ENCODE measurements at places on chromosomes 1 and 21. TPM values are rescaled to one million over a fixed set of nuclear protein-coding genes. Genes with fewer than 3 reads are reported as not detected.
A peak's percentile ranks its signal among the peaks of the same experiment; 100 is the strongest.

- no peak overlapping the region for H3K27ac ChIP-seq
- no peaks in the 10 kb centered on the region for H3K36me3 ChIP-seq
- H3K4me3 ChIP-seq: peak overlapping the region; percentile 42
These were observed 10.9 kb downstream of the C1orf216 start for GRCh38 chr1:35707601-35708440.

DNA sequence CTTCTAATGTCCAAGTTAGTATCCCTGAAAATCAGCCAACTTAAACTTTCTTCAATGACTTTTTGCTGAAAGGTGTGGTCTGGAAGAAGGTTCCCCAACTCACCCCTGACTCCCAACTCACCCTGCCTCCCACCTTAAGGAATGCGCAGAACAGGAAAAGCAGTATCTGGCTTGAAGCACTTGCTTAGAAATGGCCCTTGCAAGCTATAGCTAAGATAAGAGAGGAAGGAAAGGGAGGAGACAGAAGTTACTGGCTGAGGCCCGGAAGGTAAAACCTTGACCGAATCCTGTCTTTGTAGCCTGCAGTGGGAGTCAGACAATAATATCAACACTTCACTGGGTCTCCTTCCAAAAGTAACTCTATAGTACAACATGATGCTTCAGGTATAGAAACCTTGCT lies 2.9 kb downstream of the CYYR1 start:
- no peaks in the 10 kb centered on the region for H3K36me3 ChIP-seq
- no peak for DNase-seq
- H3K27ac ChIP-seq: no peak overlapping the region
- no peaks in the 10 kb centered on the region for H3K27me3 ChIP-seq
- H3K4me1 ChIP-seq: no peaks in the 10 kb centered on the region

DNA sequence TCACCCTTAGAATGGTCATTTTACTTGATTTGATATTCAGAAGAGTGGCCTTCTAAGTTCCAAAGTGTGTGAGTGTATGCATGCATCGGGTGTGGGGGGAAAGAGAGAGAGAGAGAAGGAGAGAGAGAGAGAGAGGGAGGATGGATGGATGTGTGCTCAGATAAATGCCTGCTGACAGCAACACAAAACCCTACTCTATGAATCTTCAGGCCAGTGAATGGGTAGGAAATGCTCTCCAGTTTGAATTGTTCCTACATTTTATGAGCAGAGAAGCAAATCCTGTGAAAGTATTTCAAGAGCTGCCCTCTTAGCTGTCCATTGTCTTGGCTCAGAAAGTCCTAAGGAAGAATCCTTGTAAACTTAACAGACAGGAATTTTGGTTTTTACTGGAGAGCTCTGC lies 7.4 kb downstream of the JAM2 start:
- no peak for DNase-seq
- H3K27me3 ChIP-seq: no peaks in the 10 kb centered on the region
- H3K36me3 ChIP-seq: no peaks in the 10 kb centered on the region
- H3K4me1 ChIP-seq: no peaks in the 10 kb centered on the region

DNA sequence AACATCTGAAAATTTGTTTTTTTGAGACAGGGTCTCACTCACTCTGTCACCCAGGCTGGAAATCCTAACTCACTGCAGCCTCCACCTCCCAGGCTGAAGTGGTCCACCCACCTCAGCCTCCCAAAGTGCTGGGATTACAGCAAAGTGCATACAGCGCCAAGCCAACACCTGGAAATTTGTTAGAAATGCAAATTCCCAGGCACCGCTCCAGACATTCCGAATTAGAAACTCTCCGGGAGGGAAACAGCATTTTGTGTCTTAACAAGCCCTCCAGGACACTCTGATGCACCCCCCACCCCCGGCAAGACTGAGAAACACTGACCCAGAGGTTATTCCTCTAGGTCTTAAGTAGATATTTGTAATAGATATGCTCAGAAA lies 49.1 kb downstream of the ARID4B start:
- DNase-seq: no peak
- H3K27me3 ChIP-seq: no peaks in the 10 kb centered on the region
- no peak overlapping the region for H3K27ac ChIP-seq
- H3K4me1 ChIP-seq: peaks cover 73% of the 10 kb centered on the region
- no peak overlapping the region for H3K4me3 ChIP-seq
- no peaks in the 10 kb centered on the region for H3K36me3 ChIP-seq

DNA sequence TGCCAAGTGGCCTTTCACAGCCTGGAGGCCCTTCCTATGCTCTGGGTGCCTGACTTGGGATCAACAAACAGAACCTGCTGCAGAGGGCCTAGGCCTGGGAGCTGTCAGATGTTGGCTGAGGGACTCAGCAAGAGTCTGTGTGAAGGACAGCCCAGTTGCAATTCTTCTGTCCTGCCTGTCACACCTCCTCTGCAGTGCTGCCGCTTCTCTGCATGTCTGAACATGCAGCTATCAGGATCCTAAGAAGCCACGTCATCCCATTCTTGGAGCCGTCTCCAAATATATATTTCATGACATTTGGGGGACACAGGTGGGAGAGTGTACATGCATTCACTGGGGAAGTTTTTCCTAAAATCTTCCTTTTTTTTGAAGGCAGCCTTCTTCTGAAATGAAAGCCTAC lies 8.6 kb downstream of the FCAMR start:
- no peaks in the 10 kb centered on the region for H3K27me3 ChIP-seq
- no peaks in the 10 kb centered on the region for H3K36me3 ChIP-seq
- no peak overlapping the region for H3K27ac ChIP-seq
- no peak overlapping the region for H3K4me3 ChIP-seq
- DNase-seq: no peak
- peaks cover 10% of the 10 kb centered on the region for H3K4me1 ChIP-seq

DNA sequence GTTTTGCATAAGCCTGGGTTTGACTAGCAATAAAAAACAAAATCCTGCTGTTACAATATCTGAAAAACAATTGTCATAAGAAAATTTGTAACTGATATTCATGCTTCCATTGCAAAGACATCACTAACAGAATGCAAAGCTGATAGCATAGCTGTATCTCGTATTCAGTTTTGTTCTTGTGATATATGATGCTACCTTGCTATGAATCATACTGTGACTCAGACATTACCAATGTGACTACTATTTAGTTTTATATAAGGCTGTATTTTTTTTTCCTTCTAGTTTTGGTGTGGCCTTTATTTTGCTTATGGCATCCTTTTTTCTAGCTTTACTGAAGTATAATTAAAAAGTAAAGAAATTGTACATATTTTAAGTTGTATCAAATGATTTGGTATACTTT lies 1381.8 kb downstream of the MRPL39 start:
- no peaks in the 10 kb centered on the region for H3K4me1 ChIP-seq
- H3K27ac ChIP-seq: no peak overlapping the region
- no peaks in the 10 kb centered on the region for H3K36me3 ChIP-seq
- H3K4me3 ChIP-seq: no peak overlapping the region
- no peaks in the 10 kb centered on the region for H3K27me3 ChIP-seq

GRCh38 chr1:165069829-165070228 lies 286.7 kb downstream of the LMX1A start:
- H3K27me3 ChIP-seq: no peaks in the 10 kb centered on the region
- H3K36me3 ChIP-seq: no peaks in the 10 kb centered on the region
- no peak for DNase-seq
- H3K4me1 ChIP-seq: no peaks in the 10 kb centered on the region
- H3K4me3 ChIP-seq: no peak overlapping the region

DNA sequence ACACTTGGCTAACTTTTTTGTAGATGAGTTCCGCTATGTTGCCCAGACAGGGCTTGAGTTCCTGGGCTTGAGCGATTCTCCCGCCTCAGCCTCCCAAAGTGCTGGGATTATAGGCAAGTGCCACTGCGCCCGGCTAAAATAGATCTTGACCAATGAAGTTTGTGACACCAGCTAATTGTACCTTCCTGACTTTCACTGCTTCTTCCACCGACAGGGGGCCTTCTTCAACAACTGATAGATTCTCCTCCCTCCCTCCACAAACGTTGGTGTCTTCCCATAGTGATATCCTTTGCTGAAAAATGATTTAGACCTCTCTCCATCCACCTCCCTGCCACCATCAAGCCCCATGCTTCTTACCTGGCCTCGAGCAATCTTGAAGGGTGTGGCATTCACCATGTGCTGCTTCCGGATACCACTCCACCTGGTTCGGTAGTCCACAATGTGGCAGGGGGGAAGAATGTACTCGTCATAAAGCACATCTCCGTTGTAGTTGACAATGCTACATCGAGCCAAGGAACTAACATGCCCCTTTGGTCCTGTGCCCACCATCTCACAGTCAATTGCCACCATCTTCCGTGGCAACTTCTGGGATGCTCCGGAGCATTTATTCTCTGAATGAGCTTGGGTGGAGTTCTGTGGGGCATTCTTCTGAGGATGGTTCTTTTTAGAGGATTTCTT lies 1.6 kb upstream of the METTL25B start:
- peak; percentile 54 for DNase-seq
- H3K36me3 ChIP-seq: peaks cover 31% of the 10 kb centered on the region
- peak overlapping the region; percentile 99 for H3K4me3 ChIP-seq
- peak overlapping the region; percentile 90 for H3K27ac ChIP-seq
- peaks cover 54% of the 10 kb centered on the region for H3K4me1 ChIP-seq

GRCh38 chr1:16727190-16728111 lies 12.9 kb upstream of the RNU1-4 start:
- no peak overlapping the region for H3K4me3 ChIP-seq
- no peaks in the 10 kb centered on the region for H3K27me3 ChIP-seq
- H3K36me3 ChIP-seq: no peaks in the 10 kb centered on the region
- H3K27ac ChIP-seq: no peak overlapping the region
- peak; percentile 69 for DNase-seq

DNA sequence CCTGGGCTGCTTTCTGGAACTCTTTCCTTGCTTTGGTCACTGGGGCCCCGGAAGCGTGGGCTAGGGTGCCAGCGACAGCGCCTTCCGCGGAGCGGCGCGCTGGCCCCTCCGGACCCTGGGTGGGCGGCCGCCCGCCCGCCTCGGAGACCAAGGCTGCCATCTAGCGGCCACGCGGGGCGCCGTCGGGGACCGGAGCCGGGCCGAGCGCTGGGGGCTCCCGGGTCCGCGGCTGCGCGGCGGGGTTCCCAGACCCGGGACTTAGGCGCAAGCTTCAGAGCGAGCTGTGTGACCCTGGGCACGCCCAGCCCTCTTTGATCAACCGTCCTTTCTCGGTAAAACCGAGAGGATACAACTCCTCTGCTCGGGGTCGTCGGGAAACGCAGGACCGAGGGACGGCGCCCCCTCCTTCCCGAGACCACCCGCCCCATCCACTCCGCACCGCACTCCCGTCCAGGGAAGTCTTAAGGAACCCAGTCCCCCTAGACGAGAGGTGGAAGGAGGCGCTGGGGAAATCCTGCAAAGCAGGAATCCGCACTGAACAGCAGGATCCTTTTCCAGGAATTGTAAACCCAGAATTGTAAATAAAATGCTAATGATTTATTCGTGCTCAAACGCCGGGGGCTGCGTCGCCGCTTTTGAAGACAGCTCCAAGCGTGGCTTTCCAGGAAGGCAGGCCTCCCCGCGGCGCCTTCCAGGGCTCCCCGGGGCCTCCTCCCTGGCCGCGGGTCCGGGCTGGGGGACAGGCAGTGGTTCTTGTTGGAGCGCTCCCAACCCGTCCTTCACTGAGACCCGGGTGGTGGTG lies 41.2 kb downstream of the RRAGC start:
- H3K27ac ChIP-seq: no peak overlapping the region
- no peak for DNase-seq
- no peaks in the 10 kb centered on the region for H3K36me3 ChIP-seq
- H3K4me3 ChIP-seq: no peak overlapping the region
- peaks cover 41% of the 10 kb centered on the region for H3K27me3 ChIP-seq

DNA sequence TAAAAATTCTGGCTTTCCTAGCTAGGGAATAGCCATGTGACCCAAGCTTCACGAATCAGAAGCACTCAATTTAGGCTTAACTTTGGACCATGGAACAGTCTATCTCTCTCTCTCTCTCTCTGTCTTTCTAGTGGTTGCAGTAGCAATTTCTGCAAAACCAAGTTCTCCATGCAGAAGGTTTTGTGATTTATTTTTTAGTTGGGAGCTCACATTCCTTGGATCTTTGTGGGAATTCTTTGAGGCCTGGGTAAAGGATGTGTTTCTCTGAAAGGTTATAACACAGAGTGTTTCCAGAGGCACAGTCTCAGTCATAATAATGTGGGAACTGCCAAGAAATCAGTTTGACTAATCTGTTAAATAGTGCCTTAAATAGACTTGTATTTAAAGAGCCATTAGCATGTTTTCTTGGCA lies 112.3 kb upstream of the COL11A1 start:
- no peak for DNase-seq
- no peaks in the 10 kb centered on the region for H3K36me3 ChIP-seq
- H3K27ac ChIP-seq: no peak overlapping the region

- no peaks in the 10 kb centered on the region for H3K27me3 ChIP-seq
- H3K36me3 ChIP-seq: no peaks in the 10 kb centered on the region
- H3K27ac ChIP-seq: no peak overlapping the region
- no peak for DNase-seq
- no peak overlapping the region for H3K4me3 ChIP-seq
- peaks cover 9% of the 10 kb centered on the region for H3K4me1 ChIP-seq
These were observed 13.8 kb upstream of the NLRP3 start for GRCh38 chr1:247402120-247402675.

GRCh38 chr1:31927661-31927980 lies 10.5 kb downstream of the PTP4A2 start:
- no peak overlapping the region for H3K4me3 ChIP-seq
- DNase-seq: no peak
- H3K27me3 ChIP-seq: no peaks in the 10 kb centered on the region
- no peaks in the 10 kb centered on the region for H3K36me3 ChIP-seq

- no peak overlapping the region for H3K27ac ChIP-seq
- H3K36me3 ChIP-seq: no peaks in the 10 kb centered on the region
- no peak overlapping the region for H3K4me3 ChIP-seq
- no peaks in the 10 kb centered on the region for H3K4me1 ChIP-seq
These were observed 34.6 kb upstream of the FMO3 start for GRCh38 chr1:171055966-171056643.

DNA sequence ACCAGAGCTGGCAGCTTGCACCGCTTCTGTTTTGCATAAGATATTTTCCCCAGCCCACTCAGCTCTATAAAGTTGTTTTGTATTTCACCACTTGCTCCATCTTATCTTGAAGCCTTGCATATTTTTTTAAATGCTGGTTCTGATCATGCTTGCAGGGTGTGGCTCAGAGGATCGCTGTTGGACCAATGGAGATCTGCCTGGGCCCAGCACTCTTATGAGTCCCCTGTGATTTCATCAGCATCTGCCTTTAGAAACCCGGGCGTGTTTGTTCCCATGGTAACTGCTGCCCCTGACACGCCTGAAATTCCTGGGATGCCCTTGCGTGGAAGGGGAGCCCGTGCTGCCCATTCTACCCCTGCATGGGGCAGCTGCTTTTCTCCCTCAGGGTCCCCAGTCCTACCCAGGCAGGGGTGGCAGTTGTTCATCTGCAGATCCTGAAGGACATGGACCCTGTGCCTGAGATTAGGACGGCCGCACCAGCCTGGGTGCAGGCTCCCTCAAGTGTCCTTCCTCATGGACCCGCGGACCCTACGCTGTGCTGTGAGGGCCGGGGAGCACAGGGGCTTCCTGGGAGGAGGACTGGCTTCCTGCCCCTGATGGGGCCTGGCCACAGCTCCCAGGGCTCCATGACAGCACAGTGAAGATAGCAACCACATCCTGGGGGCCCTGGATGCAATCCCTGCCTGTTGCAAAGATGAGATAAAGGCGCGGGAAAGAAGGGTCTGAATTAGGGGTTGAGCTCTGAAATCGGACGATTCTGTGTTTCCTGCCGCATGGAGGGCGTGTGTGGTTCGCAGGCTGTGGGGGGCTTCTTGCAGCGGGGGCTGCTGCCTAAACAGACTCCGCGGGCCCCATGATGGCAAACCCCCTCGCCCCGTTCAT lies 226.5 kb downstream of the SDCCAG8 start:
- no peak for DNase-seq
- no peak overlapping the region for H3K27ac ChIP-seq
- no peak overlapping the region for H3K4me3 ChIP-seq
- H3K36me3 ChIP-seq: no peaks in the 10 kb centered on the region

Gene ATP1A4
- total RNA-seq: not detected

Gene FALEC
- 0.64 TPM for total RNA-seq

Gene OR14I1
- total RNA-seq: not detected

Gene TMEM82
- total RNA-seq: not detected

Gene SPRR2B
- not detected for total RNA-seq

Data from CD4-positive, alpha-beta memory T cell (primary cell).